ENCODE measurements at places on chromosomes 7 and 10. TPM values are rescaled to one million over a fixed set of nuclear protein-coding genes. Genes with fewer than 3 reads are reported as not detected.

STEAP1 gene
- total RNA-seq, result 12.5 TPM

OPN1SW gene
- not detected for total RNA-seq

HNRNPH3 gene
- 38.9 TPM for total RNA-seq

STEAP2 gene
- 9.2 TPM for total RNA-seq

BICC1 gene
- total RNA-seq, result 21.9 TPM
